Erythroblast (primary cell): ENCODE measurements at places on chromosomes 4 and X.

DNA sequence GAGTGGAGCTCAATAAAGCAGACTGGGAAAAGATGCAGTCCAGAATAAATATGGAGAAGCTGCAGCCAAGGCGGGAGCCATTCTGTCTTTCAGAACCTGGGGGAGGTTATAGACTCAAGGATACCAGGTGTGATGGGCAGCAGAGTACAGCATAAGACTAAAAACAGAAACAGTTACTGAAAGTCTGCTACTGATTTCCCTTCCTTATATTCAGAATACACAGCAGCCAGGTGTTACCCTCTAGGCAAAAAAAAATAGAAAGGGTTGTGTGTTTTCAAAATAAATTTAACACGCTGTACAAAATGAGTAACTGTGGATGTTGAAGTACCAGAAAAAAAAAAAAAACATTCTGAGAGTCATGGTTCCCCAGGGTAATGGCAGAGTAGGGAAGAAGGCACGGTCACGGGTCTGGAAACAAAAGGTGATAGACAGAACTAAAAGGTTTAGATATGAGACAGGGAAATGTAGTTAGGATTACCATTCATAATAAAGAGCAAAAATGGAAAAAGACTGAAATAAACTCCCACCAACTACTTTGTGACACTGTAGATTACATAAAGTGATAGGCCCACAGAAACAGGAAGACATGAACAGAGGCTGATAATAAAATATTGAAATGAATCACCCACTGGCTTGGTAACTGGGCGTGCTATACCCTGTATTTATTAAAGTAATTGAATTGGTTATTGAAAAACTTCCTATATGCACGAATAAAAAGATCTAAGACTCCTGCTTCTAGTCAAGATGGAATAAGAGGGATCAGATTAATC is 10.8 kb upstream of the HHIP start:
- DNase-seq: no peak

DNA sequence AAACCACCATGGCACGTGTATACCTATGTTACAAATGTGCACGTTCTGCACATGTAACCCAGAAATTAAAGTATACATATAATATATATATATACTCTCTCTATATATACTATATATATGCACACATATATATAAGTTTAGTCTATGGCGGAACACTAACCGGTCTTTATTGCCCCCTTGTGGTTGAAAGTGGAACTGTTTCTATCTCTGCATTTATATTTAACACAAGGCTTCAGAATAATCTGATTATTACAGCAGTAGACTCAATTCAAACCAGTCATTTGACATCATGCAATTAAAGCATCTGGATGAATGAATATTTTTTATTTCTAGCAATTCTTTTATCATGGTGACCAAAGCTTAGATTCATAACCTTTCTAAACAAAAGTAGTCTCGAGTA is 14.6 kb downstream of the RAB9B start:
- DNase-seq: peak; percentile 71

- DNase-seq: peak; percentile 22
Observed at GRCh38 chr4:56055027-56055977, 106.6 kb downstream of the CEP135 start.

GRCh38 chrX:136063340-136064079 is 78.3 kb downstream of the SLC9A6 start:
- no peak for DNase-seq

- no peak for DNase-seq
Observed at GRCh38 chr4:14716691-14717090, 285.6 kb upstream of the CPEB2 start.

DNA sequence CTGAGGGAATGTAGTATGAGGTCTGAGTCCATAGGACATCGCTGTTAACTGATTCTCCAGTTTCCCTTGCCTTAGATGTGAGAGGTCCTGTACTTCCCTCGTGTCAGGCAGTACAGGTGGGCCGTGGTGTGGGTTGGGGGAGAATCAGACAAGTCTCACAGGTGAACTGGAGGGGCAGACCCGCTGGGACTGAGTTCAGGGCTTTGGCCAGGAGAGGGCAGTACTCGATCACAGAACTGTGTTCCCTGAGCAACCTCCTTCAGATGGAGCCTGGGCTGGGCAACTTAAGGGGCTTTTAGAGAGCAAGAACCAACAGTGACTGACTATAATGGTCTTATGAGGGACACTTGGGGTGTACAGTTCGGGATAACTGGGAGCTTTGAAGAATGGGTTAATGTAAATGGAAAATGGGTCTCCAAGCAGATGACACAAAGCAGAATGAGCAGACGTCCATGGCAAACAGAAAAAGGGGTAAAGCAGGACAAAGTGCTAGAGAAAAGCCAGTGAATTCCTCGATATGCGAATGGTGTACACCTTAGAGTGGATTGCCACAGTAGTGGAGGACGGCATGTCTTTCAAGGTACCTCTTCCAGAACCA is 83.6 kb downstream of the CCNG2 start:
- peak; percentile 65 for DNase-seq

DNA sequence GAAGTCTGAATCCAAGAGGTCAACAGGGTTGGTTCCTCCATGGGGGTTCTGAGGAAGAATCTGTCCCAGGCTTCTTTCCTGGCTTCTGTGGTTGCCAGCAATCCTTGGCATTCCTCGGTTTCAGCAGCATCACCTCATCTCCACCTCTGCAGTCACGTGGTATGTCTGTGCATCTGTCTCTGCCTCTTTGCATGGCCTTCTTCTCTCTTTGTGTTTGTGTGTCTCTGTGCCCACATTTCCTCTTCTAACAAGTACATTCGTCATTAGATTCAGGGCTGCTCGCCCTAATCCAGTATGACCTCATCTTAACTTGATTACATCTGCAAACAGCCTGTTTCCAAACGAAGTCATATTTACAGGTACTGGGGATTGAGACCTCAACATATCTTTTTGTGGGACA is 114.0 kb downstream of the BCOR start:
- DNase-seq: no peak

DNA sequence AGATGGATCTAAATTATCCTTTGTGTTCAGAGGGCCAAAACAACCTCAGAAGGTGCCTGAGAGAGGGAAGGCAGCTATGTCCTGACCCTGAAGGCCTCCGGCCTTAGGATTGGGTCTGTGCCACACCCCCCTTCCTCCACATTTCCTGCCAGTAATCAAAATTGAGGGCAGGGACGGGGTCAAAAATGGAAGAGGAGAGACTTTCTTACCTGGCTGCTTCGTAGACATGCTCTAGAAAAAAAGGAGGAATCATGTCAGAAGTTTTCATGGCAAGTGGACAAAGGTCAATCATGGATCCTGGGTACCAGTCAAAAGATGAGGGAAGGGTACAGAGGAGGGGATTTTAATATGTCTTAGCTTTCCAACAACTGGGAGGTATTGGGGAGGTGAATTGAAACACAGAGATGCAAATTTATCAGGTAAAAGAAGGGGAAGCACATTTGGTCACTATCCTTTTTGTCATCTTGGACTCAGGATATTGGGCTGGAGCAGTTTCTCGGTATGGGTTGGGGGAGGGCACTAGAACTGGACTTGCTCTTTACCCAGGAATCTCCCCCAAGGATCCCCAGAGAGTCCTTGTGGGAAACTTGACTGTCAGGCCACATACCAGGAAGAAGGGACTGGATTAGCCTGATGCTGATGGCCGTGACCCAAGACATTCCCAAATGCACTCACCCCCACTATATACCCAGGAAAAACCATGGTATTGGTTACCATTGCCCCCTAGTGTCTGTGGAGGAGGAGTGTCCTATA is 17.1 kb downstream of the VSIG4 start:
- DNase-seq: peak; percentile 31

- no peak for DNase-seq
Observed at GRCh38 chr4:154542271-154542879, 7.8 kb downstream of the PLRG1 start.

DNA sequence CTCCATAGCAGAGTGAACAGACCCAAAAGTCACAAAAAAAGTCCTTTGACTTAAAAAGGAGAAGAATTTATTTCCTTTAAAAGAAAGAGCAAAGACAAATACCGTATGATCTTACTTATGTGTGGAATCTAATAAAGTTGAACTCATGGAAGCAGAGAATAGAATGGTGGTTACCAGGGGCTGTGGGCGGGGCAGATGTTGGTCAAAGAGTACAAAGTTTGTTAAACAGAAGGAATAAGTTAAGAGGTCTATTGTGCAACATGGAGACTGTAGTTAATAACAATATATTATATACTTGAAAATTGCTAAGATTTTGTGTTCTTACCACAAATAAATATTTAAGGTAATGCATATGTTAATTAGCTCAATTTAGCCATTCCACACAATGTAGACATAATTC is 173.3 kb upstream of the S100G start:
- no peak for DNase-seq

- DNase-seq: peak; percentile 80
Observed at GRCh38 chrX:81195712-81196111, 6.0 kb downstream of the HMGN5 start.

DNA sequence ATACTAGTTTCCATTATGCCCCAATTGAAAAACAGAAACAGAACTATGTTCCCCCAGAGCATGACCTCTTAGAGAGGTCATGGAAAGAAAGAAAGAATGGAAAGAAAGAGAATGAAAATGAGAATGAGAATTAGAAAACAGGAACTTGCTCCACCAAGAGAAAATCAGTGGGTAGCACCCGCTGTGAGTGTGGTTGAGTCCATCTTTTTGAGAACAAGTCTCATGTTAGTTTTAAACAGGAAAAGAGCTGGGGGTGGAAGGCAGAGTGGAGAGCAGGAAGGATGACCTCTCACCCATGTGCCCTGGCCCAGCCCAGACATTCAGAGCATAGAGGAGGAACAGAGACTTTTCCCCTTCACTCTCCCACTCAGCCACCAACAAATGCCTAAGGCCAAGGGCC is 4.9 kb downstream of the GSX2 start:
- DNase-seq: no peak

DNA sequence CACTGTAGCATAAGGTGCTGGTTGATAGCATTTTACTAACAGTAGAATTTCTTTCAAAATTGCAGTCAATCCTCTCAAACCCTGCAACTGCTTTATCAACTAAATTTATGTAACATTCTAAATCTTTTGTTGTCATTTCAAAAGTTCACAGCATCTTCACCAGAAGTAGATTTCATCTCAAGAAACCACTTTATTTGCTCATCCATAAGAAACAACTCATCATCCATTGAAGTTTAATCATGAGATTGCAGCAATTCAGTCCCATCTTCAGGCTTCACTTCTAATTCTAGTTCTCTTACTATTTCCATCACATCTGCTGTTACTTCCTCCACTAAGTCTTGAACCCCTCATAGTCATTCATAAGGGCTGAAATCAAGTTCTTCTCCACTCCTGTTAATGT is 21.7 kb downstream of the LAMTOR3 start:
- no peak for DNase-seq

GRCh38 chr4:40675166-40675565 is 45.5 kb upstream of the RBM47 start:
- no peak for DNase-seq

DNA sequence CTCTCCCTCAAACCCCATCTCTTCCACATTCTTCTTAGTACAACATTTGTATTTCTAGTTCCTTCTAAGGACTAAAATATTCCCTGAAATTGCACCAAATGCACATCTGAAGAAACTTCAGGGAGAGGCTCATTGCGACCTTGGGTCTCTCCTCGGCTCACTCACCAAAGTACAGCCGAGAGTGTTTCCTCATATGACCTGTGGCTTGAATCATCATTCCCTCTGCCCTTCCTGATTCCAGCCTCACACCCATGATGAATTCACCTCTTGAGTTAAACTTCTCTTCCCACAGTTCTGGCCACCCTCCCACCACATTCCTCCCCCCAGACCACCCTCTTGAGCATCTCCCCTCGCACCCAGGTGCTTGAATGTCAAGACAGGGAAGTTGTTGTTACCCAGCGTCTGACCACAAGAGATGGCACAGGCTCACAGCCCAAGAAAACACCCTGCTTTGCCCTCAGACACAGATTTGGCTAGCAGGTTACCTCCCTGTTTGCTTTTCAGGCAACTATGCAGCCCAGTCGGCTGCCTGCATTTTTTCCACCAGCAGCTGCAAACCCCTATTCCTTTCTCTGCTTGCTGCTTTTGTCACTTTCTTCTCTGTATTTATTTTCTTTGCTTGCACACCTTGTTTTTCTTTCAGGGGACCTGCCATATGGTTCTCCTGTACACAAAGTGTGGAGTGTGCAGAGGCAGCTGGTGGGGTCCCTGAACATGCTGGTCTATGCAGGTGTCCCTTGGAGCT is 214.8 kb downstream of the SPATA18 start:
- DNase-seq: no peak

GRCh38 chr4:147638365-147638764 is 21.2 kb downstream of the TMEM184C start:
- no peak for DNase-seq

DNA sequence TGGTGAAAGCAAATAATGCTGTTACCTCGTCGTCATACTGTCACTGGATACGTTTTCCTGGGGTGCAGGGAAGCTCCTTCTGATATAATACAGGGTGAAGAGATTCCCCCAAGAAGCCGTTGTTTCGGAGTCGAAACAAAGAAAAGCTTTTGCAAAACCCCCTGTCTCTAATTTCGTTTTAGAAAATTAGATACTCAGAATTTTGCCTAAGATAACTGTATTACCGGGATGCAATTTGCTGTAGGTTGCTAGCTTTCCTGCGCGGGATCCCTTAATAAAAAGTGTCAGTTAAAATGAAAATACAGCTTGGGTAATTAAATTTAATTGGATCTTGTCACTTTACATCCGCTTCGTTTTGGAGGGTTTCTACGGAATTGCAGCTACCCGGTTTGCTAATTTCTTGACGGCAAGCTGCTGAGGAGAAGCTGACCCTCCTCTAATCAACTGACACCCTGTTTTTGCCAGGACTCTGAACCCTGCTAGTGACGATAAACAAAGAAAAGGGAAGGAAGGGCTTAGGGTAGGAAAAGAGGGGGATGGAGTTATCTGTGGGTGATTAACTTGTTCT is 174.6 kb downstream of the SHOX start:
- no peak for DNase-seq

GRCh38 chrX:2696698-2697215 is 5.7 kb downstream of the CD99 start:
- DNase-seq: no peak

GRCh38 chrX:148658115-148658730 is 157.8 kb downstream of the AFF2 start:
- DNase-seq: no peak

- DNase-seq: no peak
Observed at GRCh38 chr4:88043586-88044340, 36.3 kb downstream of the PKD2 start.

- no peak for DNase-seq
Observed at GRCh38 chr4:181524499-181524898, 718.7 kb upstream of the TENM3 start.

DNA sequence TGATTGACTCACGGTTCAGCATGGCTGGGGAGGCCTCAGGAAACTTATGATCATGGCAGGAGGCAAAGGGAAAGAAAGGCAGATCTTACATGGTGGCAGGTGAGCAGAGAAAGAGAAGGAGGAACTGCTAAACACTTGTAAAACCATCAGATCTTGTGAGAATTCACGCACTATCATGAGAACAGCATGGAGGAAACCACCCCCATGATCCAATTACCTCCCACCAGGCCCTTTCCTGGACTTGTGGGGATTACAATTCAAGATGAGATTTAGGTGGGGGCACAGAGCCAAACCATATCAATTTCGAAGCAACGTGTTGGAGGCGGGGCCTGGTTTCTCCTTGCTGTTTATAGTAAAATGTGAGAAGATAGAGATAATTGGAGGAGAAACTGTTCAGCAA is 167.4 kb downstream of the GABRB1 start:
- no peak for DNase-seq
